ENCODE measurements at places on chromosomes 3 and 15. TPM values are rescaled to one million over a fixed set of nuclear protein-coding genes. Genes with fewer than 3 reads are reported as not detected.

The ZNF660 gene
- total RNA-seq = not detected

The GALNT15 gene
- 0.21 TPM for total RNA-seq

The TMEM42 gene
- total RNA-seq = 12.0 TPM

The ZIC4 gene
- not detected for total RNA-seq

The VILL gene
- total RNA-seq = 25.5 TPM

The PSMD2 gene
- 281 TPM for total RNA-seq
